ENCODE measurements at places on chromosomes 16 and 17. TPM values are rescaled to one million over a fixed set of nuclear protein-coding genes. Genes with fewer than 3 reads are reported as not detected.

The FA2H gene
- not detected for total RNA-seq

The KRTAP4-9 gene
- total RNA-seq: not detected

The TOP2A gene
- total RNA-seq: 96.1 TPM

The KRT20 gene
- total RNA-seq: not detected

The C17orf107 gene
- total RNA-seq: 5.7 TPM

The KSR1 gene
- total RNA-seq: 4.3 TPM

The PRR35 gene
- not detected for total RNA-seq

The RMI2 gene
- total RNA-seq: 15.6 TPM

The RBBP6 gene
- 21.0 TPM for total RNA-seq

The KRTAP2-3 gene
- total RNA-seq: 0.89 TPM

The SETD1A gene
- 3.2 TPM for total RNA-seq

The ITGAD gene
- total RNA-seq: not detected

The RNF157 gene
- 0.29 TPM for total RNA-seq

The KCNG4 gene
- total RNA-seq: not detected

The C17orf113 gene
- under 0.01 TPM for total RNA-seq

The KCNJ18 gene
- not detected for total RNA-seq

The ANKRD40CL gene
- total RNA-seq: not detected

The SSTR5 gene
- total RNA-seq: not detected

The DEXI gene
- 96.0 TPM for total RNA-seq

The MT4 gene
- not detected for total RNA-seq

The CES5A gene
- not detected for total RNA-seq

The DNAH3 gene
- not detected for total RNA-seq

The LSM12 gene
- total RNA-seq: 50.2 TPM

The DOC2B gene
- not detected for total RNA-seq

The KIF19 gene
- total RNA-seq: not detected

The HID1 gene
- under 0.01 TPM for total RNA-seq

The CMTM2 gene
- not detected for total RNA-seq

The ETV4 gene
- total RNA-seq: 16.8 TPM

The TMEM11 gene
- 39.5 TPM for total RNA-seq

The SALL1 gene
- total RNA-seq: 2.5 TPM

The SOX15 gene
- total RNA-seq: not detected

The AOC3 gene
- total RNA-seq: not detected

The EME1 gene
- 17.6 TPM for total RNA-seq
